ENCODE measurements at places on chromosomes 1 and 21.

- peak; percentile 79 for DNase-seq
Observed at GRCh38 chr1:39639305-39640130, at the start of gene HEYL. Gene HEYL (minus strand): TSS chr1:39639643. CDS start chr1:39639625, 18 bp downstream.

- no peak for DNase-seq
Observed at GRCh38 chr1:184037849-184038591, 492 bp upstream of the COLGALT2 start.

DNA sequence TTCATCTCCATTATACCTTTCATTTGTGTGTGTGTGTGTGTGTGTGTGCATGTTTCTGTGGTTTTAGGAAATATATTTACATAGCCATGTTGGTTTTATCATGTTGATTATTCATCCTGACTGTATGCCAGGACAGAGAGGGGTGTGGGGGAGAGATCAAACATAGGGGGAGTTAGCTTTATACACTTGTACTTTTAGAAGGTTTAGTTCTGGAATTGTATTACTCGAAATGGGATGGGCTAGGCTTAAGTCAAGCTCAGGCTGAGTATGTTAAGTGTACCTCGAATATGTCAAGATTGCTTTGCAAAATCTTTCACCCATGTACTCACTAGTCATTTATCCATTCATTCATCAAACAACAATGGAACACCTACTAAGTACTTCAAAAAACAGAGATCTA, 123.3 kb downstream of the HMCN1 start:
- no peak for DNase-seq

GRCh38 chr1:15848143-15848928, 829 bp downstream of the SPEN start:
- DNase-seq = no peak

GRCh38 chr1:220457957-220458609, 69.9 kb upstream of the MARK1 start:
- no peak for DNase-seq

DNA sequence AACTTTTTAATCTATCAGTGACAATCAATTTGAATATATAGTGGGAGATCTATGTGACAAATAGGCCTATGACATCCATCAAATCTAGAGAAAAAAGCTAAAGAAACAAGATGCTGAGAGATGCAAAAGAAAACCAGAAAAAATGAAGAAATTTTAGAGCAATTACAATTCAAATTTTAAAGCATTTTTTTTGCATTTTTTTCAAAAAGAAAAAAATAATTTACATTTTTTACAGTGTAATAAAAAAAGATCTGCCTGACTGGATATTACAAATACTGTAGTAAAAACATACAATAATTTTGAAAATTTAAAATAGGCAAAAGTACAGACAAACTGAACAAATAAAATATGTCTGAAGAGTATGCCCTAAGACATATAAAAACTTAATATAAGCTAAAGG, 14.4 kb downstream of the CD34 start:
- DNase-seq = no peak

GRCh38 chr1:1385931-1386330, 10.9 kb upstream of the AURKAIP1 start:
- DNase-seq = no peak

DNA sequence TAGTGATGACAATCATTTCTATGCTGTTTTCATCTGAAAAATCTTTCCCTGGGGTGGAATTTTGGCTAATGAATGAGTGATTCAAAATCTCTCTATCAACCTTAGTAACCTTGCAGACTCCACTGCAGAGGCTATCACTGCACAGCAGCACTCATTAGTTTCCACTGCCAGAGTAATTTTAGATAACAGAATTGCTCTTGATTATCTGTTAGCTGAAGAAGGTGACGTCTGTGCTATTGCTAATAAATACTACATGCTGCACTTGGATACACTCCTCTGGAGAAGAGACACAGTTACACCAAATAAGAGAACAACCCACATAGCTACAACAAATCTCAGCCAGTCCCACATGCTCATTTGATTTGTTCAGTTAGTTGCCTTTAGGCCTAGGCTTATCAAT, 1348.4 kb downstream of the NCAM2 start:
- DNase-seq = no peak

- no peak for DNase-seq
Observed at GRCh38 chr1:147754661-147755060, 5.7 kb downstream of the GJA5 start.

DNA sequence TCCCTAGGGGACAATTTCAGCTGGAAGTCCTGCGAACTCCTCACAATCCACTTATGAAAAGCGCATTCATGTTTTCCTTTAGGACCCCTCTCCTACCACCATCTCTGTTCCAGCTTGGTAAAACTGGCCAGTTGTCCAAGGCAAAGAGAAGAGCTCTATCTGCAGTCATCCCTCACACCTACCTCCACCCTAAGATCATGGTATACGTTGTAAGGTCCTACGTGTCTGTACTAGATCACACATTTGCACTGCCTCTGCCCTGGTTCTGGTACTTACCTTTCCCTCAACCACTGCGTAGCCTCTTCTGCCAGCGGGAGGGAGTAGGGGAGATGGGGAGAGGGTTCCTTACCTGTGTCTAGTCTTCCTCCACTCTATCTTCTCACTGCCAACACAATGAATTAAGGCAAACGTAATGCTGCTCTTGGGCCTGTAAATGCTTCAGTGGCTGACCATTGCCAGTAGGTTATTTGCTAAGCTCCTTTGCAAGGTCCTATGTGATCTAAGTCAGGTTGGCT, 739 bp upstream of the NUP133 start:
- no peak for DNase-seq

DNA sequence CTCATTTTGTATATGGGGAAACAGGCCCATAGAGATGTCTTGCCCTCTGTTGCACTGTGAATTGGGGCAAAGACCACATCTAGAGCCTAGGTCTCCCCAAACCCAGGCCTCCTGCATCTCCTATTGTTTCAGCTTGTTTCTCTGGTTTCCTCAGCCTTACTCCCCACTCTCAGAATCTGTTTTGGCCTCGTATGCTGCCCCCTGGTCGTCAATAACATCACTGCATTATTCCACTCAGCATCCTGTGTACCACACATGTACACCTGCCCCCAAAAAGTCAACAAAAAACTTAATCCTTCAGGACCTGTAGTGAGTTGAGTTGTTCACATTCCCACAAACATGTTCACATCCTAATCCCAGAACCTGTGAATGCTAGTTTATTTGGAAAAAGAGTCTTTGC, 184.8 kb downstream of the BRINP2 start:
- DNase-seq = no peak

- no peak for DNase-seq
Observed at GRCh38 chr1:33149453-33150190, 32.2 kb downstream of the TRIM62 start.

- no peak for DNase-seq
Observed at GRCh38 chr1:224789311-224789710, 140.2 kb upstream of the DNAH14 start.

- DNase-seq = no peak
Observed at GRCh38 chr1:116332451-116332850, 40.6 kb upstream of the ATP1A1 start.

- no peak for DNase-seq
Observed at GRCh38 chr1:171799166-171799565, 17.7 kb downstream of the METTL13 start.

- DNase-seq = no peak
Observed at GRCh38 chr1:115136706-115137105, 47.4 kb upstream of the TSPAN2 start.

DNA sequence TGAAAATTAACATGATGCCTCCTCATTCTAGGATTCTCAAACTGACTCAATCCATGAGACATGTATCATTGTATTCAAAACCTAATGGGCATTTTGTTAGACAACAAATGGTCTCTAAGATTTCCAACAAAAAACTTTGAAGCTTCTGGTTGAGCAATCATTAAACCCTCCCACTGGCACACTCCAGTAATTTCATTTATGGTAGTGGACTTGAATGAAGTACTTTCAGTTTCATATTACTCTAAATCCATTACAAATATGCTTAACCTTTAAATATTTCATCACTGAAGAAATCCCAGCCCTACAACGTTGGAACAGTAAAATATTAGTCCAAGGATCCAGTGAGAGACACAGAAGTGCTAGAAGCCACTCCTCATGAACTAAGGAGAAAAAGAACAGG, 43.5 kb downstream of the GBP6 start:
- no peak for DNase-seq

GRCh38 chr1:92804721-92805201, 19.9 kb upstream of the EVI5 start:
- DNase-seq = peak; percentile 84

- DNase-seq = no peak
Observed at GRCh38 chr1:28591708-28592320, at the start of gene RAB42. Gene RAB42 (plus strand): TSS chr1:28592265. CDS start chr1:28592512, 247 bp downstream.

- no peak for DNase-seq
Observed at GRCh38 chr1:45266151-45266801, 59.9 kb upstream of the ZSWIM5 start.

DNA sequence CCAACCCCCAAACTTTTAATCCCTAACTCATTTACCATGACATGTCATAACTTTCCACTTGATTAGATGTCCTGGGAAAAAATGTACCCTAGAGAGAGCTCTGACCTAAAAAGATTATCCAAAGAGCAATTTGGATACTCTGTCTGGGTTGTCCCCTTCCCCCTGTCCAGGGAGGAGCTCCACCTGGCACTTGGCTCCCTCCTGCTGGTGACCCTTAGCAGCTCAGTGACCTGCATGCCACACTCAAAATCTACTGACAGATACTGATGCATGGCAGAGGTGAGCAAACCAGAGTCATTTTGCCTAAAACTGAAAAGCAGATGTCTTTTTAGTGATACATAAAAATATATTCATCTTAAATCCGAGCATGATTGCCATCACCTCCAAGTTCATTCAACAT, 442.3 kb upstream of the CHRM3 start:
- no peak for DNase-seq

DNA sequence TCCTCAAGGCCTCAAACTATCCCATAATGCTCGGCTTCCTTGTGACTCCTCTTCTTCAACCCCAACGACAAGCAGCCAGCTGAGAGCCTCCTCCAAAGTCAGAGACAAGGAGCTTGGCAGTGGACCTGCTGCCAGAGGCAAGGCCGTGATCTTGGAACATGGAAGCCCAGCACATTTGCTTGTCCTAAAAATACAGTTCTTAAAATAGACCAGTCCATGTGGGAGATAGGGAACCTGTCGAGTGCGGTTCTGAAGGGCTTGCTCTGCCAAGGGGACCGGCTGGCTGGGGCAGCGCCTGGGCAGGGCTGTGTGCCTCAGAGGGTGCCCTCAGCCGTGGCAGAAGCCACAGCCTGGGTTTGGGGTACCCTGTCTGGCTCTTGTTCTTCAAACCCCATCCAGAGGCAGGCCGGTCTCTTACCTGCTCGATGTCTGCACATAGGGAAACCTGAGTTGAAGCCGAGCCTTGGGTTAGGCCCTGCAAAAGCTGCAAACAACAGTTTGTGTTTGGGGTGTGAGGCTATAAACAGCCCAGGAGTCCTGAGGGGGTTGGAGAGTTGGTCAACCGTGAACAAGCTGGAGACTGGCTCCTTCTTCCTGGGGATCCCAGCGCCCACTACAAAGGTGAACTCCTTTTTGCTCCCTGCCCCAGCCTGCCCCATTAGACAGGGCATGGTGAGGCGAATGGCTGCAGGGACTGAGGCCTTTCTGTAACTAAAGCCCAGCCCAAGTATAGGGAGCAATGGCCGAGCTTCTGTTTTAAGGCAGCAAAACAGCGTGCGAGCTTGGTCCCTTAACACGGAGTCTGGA, 228.8 kb downstream of the CAMTA1 start:
- no peak for DNase-seq

- DNase-seq = no peak
Observed at GRCh38 chr1:1150100-1150499, 23.6 kb upstream of the TTLL10 start.

- no peak for DNase-seq
Observed at GRCh38 chr21:44323591-44323990, 15.6 kb downstream of the CFAP410 start.

DNA sequence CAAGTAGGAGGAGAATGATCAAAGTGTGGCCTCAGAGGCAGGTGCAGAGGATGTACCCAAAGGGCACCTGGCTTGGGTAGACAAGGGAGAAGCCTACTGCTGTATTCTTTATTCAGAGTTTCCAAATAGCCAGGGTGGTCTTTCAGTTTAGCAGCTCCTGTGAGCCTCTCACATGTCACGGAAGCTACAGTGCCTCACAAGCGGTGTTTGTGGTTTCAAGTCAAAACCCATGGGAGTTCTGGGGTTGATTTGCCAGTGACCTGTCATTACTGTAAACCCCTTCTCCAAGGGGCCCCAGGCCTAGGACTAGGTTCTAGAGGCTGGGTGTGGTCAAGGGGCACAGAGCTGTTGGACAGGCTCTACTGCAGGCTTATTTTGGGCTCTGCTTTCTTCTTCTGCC, 10.2 kb upstream of the IL10 start:
- DNase-seq = no peak

- no peak for DNase-seq
Observed at GRCh38 chr1:17306921-17307320, 1.1 kb upstream of the PADI4 start.

GRCh38 chr1:220990427-220991339, 111.4 kb downstream of the HLX start:
- peak; percentile 20 for DNase-seq

- DNase-seq = peak; percentile 35
Observed at GRCh38 chr1:43293896-43294760, 6.7 kb upstream of the TIE1 start.

DNA sequence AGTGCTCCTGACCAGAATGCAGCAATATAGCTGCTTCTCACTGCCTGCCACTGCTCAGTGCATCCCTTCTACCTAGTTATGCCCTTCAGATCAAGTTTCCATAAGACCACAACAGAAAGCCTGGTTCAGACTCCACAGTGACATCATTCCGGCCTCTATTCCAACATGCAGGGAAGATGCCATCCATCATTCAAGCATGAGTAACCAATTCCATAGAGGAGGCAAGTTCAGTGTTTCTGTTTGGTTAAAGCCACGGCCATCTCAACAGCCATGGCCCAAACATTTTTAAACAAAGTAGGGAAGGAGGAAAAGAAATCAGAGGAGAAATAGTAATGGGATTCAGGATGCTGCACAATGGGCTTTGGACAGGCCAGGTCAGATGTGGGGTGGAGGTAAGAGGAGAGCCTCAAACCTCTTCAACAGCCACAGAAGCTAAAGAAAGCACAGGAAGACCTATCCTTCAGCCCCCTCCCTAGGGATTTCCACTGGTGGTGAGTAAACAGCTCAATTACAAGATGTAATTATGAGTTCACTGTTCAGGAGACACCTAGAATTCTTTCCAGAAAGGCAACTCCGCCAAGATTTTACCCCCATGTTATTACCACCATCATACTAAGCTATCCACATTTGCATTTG, 484.9 kb downstream of the SETD4 start:
- DNase-seq = peak; percentile 23

DNA sequence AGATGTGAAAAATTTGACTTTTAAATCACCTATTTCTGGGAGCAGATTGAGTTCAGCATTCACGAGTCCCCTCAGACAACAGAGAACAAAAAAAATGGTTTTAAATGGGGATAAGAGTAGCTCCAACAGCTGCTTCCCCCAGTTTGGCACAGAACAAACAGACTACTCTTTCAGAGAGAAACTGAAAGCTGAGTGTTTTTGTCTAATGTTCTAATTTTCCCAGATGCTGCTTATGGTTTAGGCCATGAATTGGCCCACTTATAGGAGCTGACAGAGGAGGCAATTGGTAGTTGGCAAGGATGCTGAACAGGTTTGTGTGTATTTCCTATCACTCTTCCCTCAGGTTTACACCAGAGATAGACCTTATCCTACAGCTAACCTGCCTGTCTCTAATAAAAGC, 1637.4 kb upstream of the PRMT6 start:
- DNase-seq = no peak

Data from HTR-8/SVneo (cell line).